ENCODE measurements at places on chromosomes 16 and 17. TPM values are rescaled to one million over a fixed set of nuclear protein-coding genes. Genes with fewer than 3 reads are reported as not detected.

Gene KCNH6
- total RNA-seq, result not detected

Gene TEKT1
- not detected for total RNA-seq

Gene NPTX1
- total RNA-seq, result 29.5 TPM

Gene LSM12
- 66.8 TPM for total RNA-seq

Gene BOLA2
- total RNA-seq, result 13.0 TPM

Gene HASPIN
- 26.9 TPM for total RNA-seq

Gene HBA1
- total RNA-seq, result not detected

Gene BCAR1
- not detected for total RNA-seq

Gene KRT40
- not detected for total RNA-seq

Gene ICAM2
- total RNA-seq, result 98.9 TPM

Gene OR1E1
- not detected for total RNA-seq

Gene PRKCA
- 112 TPM for total RNA-seq

Gene ASIC2
- not detected for total RNA-seq

Gene TNS4
- total RNA-seq, result 14.0 TPM

Gene GRIN2A
- not detected for total RNA-seq

Gene SRCIN1
- 0.14 TPM for total RNA-seq

Data from T-helper 2 cell treated with Interferon-gamma antibody and Interleukin-4, amounts not matched to agents 100 ng/mL and 5 ng/mL, for 36 hours (primary cell).